ENCODE measurements at places on chromosomes 4 and X.

DNA sequence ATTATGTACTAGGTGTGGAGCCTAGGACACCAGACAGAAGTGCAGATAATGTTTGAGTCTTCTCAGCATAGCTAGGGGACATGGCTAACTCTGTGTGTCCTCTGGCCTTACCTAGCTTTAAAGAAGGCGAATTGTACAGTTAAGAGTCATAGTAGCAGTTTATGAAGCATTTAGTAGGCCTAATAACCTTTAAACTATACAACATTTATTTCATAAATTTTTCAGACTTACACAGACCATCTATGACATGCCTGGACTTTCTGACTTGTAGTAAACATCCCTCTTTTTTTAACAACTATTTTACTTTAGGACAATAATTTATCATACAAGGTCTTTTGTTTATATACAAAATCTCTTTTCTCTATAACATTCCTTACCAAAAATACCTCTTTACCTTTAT, 37.4 kb downstream of the ETNPPL start:
- no peak for DNase-seq

DNA sequence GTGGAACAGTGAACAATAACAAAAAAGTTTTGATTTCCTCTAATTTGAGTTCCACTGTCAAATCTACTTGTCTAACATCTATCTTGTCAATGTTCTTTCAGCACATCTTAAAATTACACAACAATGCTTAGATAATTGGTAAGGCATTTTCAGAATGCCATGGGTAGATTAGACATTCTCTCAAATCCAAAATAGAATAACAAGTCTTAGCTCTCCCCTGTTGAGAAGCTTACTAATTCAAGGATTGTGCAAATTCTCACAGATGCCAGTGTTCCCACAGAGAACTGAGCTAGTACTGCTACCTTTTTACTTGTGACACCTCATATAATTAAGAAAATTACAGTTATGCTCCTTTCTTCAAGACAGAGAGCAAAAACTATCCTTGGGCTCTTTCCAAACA, 2442.0 kb downstream of the PCDH7 start:
- no peak for DNase-seq

GRCh38 chr4:185265942-185266341, 56.5 kb downstream of the SNX25 start:
- peak; percentile 7 for DNase-seq

DNA sequence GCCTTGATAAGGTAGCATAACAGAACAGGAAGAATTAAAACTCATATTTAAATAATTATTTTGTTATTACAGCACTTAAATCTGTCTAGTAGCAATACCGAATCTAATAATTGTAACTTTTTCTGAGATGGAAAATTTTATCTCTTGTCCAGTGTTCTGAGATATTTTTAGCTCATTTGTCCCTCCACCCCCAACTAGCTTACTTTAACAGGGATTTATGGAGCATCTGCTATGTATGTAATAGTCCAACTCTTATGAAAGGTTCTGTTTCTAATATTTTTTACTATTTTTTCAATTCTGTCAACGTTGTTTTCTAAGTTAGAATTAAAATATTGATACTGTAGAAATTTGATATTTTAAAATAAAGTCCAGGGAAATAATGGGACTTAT, 38.2 kb upstream of the NUDT6 start:
- DNase-seq: no peak

- no peak for DNase-seq
Observed at GRCh38 chr4:181777518-181777917, 465.7 kb upstream of the TENM3 start.

GRCh38 chr4:109999585-109999912, 86.9 kb downstream of the EGF start:
- no peak for DNase-seq

Data from RPMI8226 (cell line).